Urothelium cell line (cell line): ENCODE measurements at places on chromosomes 11 and 22.

- DNase-seq = no peak
Measured at GRCh38 chr11:66218846-66219620, 49.4 kb upstream of the RAB1B start.

DNA sequence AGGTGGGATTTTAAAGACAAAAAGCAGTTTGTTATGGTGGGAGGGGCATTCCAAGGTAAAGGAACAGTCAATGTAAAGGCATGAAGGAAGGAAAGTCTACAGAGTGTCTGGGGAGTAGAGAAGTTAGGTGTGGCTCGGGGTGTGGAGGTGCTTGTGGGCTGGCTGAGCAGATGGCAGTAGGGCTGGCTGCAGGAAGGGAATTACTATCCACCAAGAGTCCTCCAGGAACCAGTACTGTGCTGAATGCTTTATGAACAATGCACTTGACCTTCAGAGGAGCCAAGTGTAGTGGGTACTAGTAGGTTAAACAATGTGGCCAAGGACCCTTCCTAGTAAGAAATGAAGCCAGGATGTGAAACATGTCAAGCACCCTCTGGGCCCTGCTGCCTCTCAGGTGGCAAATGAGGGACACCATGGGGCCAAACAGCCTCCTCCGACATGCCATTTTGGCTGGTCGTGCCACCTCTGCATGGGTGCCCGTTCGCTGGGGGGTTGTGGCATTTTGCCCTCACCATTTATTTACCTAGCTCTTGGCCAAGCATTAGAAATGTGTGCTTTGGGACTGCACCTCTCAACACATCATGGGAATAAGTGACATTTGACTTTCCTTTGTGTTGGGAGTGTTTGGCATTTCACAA lies 123.6 kb upstream of the TENM4 start:
- no peak for DNase-seq

DNA sequence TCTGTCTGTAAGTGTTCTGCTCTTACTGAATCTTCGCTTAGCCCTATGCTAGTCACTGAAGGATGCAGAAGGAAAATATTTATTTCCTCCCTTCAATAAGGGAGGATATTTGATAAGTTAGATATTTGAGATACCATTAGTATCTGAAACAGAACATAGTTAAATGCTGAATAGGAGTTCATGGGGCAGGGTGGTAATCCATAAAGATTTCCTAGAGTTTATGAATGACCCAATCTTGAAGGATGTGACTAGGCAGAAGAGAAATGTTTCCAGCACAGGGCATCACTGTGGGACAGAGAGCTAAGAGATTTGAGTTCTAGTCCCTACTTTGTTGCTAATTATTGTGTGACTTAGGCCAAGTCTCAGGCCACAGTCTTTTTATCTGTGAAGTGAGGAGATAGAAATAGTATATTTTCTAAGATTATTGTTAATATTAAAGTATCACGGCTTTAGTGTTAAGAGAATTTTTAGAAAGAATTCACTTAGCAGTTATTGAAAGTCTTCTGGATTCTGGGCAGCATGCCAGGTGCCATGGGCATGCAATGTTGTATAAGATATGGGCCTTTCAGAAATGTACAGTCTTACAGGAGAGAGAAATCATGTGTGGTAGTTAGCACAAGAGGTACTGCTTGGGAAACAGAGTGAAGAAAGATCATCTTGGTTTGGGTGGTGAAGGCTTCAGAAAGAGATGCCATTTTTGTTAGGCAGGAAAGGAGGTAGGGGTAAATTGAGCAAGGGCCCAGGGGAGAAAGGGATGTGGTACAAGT lies 24.0 kb downstream of the SWAP70 start:
- DNase-seq = no peak

DNA sequence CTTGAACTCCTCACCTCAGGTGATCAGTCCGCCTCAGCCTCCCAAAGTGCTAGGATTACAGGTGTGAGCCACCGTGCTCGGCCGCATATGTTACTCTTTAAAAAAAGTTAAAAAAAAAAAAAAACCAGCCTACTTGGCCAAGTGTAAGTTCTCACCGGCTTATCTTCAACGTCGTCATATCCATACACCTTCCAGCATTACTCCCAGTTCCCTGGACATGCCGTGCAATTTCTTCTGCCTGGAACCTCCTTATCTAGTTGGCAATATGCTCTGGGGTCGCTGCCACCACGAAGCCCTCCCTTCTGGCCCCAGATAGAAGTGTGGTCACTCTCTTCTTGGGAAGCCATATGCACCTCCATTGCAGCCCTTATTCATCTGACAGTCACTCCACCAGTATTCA lies 36.3 kb upstream of the CBX7 start:
- no peak for DNase-seq

GRCh38 chr11:111124724-111125123 lies 120.8 kb upstream of the POU2AF2 start:
- no peak for DNase-seq

DNA sequence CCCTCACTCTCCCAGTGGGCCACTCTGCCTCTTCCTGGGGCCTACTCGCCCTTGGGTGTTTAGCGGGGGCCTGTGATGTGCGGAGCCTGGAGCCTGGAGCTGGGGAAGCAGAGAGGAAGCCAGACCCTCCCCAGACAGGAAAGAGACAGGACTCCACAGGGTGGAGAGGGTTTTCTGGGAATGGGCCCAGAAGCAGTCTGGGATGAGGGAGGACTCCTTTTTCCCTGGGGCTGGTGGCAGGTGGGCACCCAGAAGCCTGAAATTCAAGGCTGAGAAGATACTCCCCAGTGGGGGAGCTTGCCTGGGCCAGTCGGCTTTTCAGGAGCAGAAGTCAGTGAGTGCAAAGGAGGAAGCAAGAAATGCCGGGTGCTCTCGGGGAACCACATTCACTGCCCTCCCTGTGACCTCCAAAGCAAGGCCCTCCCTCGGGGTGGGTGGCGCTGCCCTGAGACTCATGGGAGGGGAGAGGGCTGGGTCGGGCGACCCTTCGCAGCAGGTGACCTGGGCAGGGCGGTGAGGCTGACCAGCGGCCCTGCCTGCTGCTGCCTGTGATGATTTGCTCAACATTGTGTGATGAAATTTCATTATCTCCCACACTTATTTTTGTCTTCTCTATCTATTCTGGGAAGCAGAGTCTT lies 1377.4 kb downstream of the BRD1 start:
- DNase-seq = no peak

GRCh38 chr11:121237686-121238658 lies 54.6 kb upstream of the SC5D start:
- no peak for DNase-seq

- DNase-seq = no peak
Measured at GRCh38 chr11:76047766-76048165, 158.5 kb downstream of the WNT11 start.

DNA sequence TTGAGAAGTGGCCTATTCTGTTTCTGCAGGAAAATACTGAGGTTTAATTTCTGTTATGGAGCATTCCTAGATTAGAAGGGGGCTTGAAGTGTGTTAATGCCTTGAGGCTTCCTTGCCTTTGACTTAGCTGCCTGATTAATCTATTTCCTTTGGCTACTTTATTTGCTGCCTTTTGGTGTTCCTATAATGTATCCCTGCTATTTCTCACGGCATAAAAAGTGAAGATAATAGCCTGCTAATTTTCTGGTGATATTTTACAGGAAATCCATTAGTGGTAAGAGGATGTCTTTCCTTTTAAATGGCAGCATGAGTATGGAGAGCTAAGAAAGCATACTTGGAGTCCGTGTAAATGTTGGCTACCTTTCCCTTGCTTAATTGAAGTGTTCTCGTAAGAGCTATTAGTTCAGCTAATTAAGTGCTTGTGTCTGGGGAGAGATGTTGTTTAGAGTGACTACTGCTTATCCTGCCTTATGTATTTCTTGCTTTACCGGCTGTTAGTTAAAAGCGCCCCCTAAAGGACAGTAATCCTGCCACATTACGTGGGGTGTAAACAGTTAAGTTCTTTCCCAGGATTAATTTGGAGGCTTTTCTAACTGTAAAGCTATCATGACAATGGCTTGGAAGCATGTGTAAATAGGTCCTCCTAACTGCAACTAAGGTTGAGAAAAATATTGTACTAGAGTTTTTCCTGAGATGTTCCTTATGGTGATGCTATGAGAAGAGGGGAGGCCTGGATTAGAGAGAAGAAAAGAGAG lies 45.6 kb downstream of the ZNF280B start:
- DNase-seq = no peak

- peak; percentile 13 for DNase-seq
Measured at GRCh38 chr22:19122752-19123492, 710 bp upstream of the DGCR2 start.

DNA sequence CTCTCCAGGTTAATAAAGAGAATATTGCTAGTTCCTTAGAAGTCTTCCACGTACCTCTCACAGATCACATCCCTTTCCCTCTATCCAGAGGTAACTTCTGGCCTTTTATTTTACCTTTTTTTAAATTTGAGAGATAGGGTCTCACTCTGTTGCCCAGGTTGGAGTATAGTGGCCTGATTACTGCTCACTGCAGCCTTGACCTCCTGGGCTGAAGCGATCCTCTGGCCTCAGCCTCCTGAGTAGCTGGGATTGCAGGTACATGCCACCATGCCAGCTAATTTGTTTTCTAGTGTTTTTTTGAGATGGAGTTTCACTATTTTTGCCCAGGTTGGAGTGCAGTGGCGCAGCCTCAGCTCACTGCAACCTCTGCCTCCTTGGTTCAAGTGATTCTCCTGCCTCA lies 24.4 kb downstream of the YAP1 start:
- DNase-seq = no peak

DNA sequence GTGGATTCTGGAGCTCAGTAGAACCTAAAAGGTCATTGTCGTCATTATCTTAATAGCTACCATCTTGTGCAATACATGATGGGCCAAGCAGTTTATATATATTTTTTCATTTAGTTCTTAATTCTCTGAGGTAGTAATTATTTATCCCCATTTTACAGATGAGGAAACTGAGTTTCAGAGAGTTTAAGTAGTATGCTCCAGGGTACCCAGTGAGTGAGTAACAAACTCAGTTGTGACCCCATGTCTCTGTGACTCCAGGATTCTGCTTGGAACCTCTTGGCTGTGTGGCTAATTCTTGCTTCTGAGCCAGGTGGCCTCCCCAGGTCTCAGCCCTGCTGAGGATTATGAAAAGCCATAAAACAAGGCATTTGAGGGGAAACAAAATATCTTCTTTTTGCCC lies 82.6 kb downstream of the CEP164 start:
- no peak for DNase-seq

- DNase-seq = peak; percentile 69
Measured at GRCh38 chr22:37428649-37429586, 1.6 kb upstream of the ELFN2 start.

- DNase-seq = no peak
Measured at GRCh38 chr11:115220423-115220822, 283.8 kb downstream of the CADM1 start.
